ENCODE measurements at places on chromosomes 4 and X.

DNA sequence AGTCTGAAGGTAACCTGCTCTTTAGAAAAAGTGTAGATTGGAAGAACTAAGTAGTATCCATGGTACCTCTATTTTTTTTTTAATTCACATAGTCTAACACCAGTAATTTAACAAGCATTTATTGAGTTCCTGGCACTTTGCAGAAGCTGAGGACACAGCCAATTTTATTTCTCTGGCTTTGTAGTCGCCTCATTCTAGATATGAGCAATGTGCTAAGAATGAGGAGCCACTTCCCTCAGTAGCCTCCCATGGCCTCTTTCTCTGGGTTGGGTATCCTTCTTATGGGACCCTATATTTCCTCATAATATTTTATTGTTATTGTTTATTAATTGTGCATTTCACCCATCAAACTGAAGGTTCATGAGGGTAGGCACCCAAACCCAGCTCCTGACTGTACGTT is 67.6 kb downstream of the ENPEP start:
- DNase-seq, result no peak

- no peak for DNase-seq
Observed at GRCh38 chrX:20116087-20116576, 575 bp downstream of the MAP7D2 start.

DNA sequence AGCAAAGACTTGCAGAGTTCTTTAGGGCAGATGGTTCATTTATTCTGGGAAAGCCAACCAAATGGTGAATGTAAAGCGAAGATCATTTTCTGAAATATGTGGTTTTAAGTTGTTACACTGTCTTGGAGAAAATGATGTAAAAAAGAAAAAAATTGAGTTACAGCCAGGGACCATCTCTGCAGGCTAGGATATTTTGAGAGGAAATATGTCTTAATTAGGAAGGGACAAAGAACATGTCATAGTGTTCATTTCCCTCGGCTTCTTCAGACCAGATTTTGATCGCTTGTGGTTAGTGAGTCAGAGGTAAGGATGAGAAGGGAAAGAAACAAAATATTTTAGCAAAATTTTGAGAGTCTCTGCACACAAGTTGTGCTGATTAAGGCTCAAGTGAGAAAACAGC is 59.0 kb upstream of the C1QTNF7 start:
- DNase-seq, result no peak

- no peak for DNase-seq
Observed at GRCh38 chrX:134453631-134454030, 6.3 kb upstream of the HPRT1 start.

DNA sequence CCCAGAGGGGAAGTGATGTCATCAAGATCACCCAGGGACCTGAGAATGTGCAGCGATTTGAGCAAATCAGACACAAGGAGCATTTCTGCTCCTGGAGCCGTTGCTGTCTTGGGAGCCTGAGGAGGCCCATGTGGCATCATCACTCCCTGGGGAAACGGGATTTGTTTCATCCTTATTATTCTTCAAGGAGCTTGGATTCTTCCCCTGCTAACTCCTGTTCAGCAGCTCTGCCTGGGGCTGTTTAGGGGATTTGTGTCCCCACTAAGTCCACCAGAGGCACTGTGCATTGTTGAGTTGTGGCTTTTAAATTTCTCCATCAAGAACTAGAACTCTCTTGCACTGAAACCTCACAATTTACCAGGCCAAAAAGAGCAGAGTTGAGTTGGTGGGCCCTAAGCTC is 104.2 kb upstream of the MSX1 start:
- DNase-seq, result no peak

DNA sequence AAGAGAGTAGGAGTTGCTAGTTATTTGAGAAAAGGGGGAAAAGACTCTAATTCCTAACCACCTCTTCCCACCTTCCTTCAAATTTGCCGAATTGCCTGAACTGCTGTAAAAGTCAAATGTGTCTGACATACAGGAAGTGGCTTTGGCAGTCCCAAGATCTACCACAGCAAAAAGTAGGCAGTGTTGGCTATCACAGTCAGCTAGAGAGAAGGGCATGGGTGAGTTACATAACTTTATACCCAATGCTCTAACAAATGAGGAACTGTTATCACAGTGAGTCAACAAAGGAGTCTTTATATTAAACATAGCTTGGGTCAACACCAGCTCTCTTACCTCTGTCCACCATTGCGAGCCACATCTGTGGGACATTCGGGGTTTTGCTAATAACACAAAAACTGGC is 2.4 kb upstream of the MBNL3 start:
- no peak for DNase-seq

- no peak for DNase-seq
Observed at GRCh38 chrX:34848281-34848680, 94.3 kb upstream of the FAM47B start.

GRCh38 chr4:109327641-109328040 is 25.2 kb upstream of the COL25A1 start:
- no peak for DNase-seq

DNA sequence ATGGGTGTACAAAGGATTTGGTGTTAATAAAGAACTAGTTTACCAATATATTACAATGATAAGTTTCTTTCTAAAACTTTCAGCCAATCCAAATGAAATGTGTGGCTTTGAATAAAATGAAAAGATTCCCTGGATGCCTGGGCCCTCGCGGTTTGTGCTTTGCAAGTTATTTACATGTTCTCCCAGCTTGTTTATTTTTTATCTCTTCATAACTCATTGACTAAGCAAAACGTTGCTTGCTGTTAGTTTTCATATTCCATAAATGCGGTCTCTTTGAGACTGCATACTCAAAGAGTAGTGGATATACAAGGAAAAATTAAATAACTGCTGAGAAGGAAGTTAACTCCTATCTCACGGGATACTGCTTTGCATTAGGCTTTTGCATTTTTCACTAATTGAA is 26.0 kb downstream of the FHDC1 start:
- DNase-seq, result no peak
